ENCODE measurements at places on chromosomes 3 and 15.

DNA sequence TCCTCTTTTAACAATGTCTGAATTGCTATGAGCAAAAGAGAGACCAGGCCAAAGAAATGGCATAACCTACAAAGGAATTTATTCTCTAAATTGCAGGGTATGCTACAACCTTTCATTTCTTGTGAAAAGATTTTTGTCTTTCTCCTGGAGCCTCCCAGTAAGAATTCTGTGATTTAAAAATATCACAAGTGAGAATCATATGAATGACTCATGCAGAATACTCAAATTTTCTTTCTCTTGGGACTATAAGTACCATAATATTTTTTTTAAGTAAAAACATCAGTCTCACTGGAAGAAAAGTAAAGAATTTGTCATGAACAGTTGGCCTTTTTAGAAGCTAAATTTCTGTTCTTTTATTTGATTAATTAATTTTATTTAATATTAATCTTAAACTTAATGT is 26.3 kb downstream of the SYNPR start:
- DNase-seq, result no peak

GRCh38 chr15:101000271-101000681 is 81.1 kb downstream of the LRRK1 start:
- DNase-seq, result no peak

GRCh38 chr3:186540221-186540834 is 3.9 kb downstream of the CRYGS start:
- DNase-seq, result peak; percentile 64

DNA sequence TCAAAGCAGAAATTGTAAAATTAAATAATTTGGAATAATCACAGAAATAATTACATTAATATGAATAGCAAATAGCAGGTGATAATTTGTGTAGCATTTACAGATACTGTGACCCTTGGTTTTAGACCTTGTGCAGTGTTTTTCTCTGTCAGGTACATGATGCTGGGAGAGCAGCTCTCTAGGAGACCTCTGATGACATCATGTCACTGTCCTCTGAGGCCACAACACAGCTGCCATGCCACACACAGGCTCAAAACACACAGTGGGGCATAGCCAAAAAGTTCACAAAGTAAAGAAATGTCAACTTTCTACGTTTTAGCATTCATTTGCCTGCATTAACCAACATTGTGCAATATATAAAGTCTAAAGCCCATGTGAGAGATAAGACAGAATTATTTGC is 71.8 kb upstream of the ZBTB20 start:
- no peak for DNase-seq

DNA sequence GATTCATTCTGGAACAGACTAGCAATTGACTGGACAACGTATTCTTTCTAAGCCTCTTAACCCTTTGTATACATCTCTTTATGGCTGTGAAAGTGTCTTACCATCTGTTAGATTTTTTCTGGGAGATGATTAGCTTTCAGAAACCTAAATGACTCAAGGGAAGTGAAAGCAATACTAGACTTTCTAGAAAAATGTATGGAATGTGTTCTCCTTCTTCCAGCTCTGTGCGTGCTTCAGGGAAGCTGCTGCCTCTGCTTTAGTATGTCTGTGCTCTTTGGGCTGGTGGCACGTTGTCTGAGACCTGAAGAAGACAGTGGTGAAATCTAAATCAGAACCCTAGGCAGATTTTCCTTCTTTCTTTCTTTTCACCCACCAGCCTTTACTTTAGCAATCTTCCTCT is 89.5 kb downstream of the ITPR1 start:
- no peak for DNase-seq

- no peak for DNase-seq
Measured at GRCh38 chr15:42152921-42153698, 3.3 kb downstream of the PLA2G4F start.

Data from muscle of arm (tissue), 14 donors.